Mesothelial cell of epicardium (in vitro differentiated cells): ENCODE measurements at places on chromosomes 1 and 21.

DNA sequence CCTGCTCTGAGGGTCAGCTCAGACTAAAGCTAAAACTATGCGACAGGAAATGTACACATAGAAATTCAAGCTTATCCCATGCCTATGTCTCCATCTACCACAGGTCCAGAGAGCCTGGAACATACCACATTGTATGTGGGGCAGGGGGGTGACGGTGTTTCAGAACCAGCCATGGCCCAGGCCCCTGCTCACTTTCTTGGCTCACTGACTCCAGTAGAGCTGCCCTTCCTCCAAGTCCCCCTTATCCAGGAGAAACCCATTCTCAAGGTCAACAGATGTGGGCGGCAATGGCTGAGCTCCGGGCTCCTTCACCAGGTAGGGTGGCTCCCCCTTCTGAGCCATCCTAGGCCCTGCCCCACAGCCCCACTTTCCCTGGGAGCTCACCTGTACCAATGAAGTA, 21.0 kb downstream of the CACNA1S start:
- DNase-seq, result no peak

DNA sequence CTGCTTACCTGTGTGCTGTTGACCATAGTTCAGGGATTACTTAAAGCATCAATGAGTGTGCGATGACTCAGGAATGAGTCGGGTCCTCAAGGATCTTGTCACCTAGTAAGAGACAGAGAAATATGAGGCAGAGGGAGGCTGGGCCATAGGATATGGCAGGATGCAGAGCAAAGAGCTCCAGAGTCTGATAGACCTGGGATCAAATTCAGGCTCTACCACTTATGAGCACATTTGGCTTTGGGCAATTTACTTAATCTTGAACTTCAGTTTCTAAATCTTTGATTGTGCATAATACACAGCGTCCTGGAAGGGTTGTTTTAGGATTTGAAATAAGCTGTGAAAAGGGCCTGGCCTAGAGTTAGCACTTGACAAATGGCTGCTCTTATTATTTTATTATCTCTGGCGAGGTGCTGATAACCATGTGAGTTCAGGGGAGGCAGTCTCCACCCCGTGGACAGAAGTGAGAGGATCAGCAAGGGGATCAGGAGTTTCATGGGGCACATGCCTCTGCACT, 94.5 kb downstream of the ROR1 start:
- no peak for DNase-seq

DNA sequence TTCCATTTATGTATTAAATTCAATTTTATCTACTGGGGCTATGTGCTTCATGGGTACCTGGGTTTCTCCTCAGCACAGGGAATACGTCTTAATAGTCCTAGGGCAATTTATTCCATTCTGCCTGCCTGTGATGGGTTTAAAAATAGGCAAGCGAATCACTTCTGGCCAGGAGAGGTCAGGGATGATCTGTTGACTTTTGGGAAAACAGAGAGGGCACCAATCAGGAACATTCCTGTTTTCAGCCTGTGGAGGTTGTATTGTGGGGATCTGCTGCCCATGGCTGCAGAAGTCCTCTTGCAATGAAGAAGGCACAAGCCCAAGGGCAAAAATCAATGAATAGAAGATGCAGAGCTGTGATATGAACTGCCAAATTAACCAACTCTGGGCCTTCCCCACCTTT, 303.1 kb downstream of the CTH start:
- DNase-seq, result no peak

GRCh38 chr1:40661678-40662077, 3.8 kb downstream of the RIMS3 start:
- DNase-seq, result no peak

DNA sequence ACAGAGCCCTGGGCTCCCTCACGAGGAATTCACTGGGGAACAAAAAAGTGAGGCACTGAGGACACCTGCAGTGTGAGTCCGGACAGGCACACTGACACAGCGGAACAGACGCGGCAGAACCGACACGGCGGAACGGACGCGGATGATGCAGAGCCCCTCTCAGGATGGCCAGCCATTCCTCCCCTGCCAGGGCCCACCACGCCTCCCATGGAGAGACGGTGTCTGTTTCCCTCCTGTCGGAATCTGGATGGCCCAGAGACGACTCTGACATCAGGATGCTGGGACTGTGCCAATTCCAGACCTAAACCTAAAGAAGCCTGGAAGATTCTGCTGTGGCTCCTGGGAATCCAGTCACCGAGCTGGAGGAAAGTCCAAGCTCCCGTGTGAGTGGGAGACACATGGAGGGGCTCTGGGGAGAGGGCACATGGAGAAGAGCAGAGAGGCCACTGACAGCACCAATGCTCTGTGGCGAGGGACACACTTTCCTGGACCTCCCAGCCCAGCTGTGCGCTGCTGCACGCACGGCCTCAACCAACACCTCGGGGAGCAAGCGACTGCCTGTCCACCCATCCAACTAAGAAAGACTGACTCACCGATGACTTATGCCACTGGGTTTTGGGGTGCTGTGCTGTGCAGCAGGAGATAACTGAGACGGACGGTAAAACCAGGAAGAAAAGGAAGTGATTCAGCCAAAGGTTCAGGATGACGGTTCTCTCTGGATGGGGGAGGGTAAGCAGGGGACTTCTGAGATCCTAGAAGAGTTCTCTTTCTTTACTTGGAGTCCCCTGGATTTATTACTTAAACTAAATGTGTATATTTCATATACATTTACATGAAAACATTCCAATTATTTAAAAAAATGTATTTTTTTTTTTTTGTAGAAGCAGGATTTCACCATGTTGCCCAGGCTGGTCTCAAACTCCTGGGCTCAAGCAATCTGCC, 23.3 kb downstream of the ZBTB17 start:
- no peak for DNase-seq

DNA sequence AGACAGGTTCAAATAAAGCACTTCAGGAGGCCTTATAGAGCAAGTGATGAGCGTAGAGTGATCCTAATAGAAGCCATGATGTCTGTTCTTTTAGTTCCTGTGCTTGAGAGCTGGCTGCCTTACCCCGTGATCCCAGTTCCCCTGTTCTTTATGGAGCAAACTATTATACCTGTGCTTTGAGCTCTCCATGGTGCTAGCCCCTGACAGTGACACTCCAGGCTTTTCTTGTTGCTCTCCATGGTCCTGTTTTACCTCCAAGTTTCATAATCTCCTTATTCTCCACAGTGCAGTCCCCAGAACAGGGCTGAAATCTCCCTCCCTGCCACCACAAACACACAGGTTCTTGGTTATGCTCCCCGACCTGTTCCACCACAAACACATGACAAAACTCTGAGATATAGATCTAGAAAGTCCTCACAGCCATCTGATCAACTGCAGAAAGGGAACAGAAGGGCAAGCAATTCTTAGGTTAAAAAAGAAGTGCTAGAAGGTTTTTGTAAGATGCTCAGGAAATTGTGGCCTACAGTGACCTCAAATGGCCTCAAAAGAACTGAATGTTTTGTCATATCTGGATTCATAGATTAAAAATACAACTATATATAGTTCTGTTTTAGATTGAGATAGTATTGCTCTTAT, 6.0 kb downstream of the CADM3 start:
- peak; percentile 58 for DNase-seq

- no peak for DNase-seq
Observed at GRCh38 chr1:68280286-68280685, 48.0 kb upstream of the WLS start.

DNA sequence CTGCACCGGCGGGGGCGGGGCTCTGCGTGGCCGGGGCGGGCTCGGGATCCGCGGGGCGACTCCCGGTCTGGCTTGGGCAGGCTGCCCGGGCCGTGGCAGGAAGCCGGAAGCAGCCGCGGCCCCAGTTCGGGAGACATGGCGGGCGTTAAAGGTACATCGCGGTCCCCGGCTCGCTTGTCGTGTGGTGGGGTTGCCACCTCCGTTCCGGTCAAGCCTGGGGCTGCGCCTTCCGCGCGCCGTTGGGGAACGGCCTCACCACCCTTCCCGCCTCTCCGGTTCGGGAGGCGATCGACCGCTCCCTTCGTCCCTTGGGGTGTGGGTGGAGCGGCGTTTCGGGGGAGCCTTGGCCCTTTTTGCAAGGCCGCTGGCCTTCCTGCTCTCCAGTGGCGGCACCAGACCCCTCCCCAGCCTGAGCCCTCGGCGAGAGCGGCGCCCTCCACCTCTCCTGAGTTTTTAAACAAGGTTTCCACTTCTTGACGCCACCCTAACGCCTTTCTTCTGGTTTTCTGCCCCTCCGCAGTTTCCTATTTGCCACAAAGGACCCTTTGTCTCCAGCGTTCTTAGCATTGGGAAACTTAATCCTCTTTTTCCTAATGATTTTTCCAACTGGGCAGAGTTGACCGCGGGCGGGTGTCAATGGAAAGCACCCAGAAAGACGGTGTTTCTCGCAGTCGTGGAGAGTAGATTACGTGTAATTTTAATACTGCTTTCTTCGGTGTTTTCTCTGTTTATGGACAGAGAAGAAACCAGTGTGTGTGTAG, at the start of the genes LEPR and LEPROT:
TSS of gene LEPR (plus strand) at position 79 of the 761 bp plus-strand sequence. CDS start 144,898 bp downstream, outside the sequence.
TSS of gene LEPROT (plus strand) at position 79 of the 761 bp plus-strand sequence. CDS start at position 136, 57 bp downstream.
- no peak for DNase-seq

- no peak for DNase-seq
Observed at GRCh38 chr1:115170961-115171392, 81.7 kb upstream of the TSPAN2 start.

DNA sequence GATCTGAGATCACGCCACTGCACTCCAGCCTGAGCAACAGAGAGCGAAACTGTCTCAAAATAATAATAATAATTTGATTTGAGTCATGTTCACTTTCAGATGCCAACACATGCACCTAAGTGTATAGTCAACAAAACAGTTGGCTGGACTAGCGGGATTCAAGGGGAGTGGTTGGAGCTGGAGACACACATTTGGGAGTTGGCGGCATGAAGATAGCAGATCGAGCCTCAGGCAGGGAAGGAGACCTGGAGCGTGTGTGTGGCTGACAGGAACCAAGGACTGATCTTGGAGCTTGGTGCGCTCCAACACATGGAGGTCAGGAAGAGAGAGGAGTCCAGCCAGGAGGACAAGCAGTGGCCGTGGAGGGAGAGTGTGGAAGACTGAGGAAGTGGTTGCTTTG, 14.6 kb upstream of the PGD start:
- no peak for DNase-seq
